ENCODE measurements at places on chromosomes 2 and 18. TPM values are rescaled to one million over a fixed set of nuclear protein-coding genes. Genes with fewer than 3 reads are reported as not detected.

The EDAR gene
- total RNA-seq = 10.6 TPM

The ZAP70 gene
- total RNA-seq = 490 TPM

The CHMP3 gene
- 93.2 TPM for total RNA-seq

The EGR4 gene
- total RNA-seq = not detected

The C2orf66 gene
- total RNA-seq = not detected

The ZDBF2 gene
- 15.4 TPM for total RNA-seq

The PXDN gene
- 0.42 TPM for total RNA-seq

The STK16 gene
- 22.6 TPM for total RNA-seq

DNA sequence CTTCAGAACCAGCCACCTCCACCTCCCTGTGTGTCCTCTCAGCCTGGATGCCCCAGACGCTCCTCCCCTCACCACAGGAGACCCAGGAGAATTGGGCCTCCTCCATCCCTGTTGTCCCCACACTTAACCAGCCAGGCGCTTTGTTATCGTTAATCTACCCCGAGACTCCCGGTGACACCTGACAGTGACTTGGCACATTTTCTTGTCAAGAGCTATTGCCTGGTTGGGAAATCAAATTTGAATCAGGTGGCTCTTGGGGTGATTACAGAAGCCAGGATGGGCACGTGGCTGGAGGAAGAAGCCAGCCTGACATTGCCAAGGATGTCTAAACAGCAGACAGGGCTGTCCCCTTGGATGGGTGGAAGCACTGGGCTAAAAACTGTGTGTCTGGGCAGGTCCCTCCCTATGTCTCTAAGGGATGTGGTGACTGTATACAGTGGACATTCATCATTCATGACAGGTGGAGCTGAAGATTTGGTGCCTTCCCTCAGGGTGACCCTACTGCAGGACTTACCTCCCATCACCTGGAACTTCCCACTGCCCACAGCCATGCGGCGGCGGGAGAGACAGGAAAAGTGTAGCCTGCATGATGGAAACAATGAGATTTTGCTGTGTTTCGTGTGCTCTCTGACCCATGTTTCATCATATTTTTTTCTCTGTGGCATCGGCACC is 157.2 kb upstream of the CAPN13 start:
- DNase-seq = no peak

- DNase-seq = no peak
These were observed 18.8 kb downstream of the TEX44 start for GRCh38 chr2:231611273-231612108.

DNA sequence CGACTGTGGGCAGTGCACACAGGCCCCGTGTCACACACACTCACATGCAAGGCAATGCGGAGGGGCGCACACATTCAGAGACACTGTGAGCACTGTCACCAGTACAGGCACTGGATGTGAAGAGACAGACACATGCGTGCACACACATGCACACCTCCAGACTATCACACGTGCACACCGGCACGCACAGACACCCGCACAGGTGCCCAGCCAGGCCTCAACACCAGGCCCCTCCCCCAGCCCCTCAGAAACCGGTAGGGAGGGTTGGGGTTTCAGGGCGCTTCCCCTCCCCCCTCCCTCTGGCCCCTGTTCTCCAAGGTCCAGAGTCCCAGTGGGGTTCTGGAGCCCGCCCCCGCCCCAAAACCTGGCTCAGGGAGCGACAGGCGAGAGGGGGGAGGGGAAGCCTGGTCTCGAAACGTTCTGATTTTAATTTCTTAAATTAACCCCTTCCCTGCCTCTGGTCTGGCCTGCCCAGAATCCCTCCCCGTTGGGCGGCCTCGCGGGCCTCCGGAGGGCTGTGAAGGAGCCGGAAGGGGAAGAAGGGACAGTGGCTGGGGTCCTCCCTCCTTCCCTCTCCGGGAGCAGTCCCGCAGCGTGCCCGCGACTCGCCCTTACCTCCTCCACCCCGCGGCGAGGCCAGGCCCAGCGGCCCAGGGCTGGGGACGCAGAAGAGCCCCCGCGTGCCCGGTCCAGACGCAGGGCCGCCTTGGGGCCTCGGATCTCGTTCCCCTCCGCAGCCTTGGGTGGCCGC is 558 bp downstream of the FBXO41 start:
- peak; percentile 24 for DNase-seq

DNA sequence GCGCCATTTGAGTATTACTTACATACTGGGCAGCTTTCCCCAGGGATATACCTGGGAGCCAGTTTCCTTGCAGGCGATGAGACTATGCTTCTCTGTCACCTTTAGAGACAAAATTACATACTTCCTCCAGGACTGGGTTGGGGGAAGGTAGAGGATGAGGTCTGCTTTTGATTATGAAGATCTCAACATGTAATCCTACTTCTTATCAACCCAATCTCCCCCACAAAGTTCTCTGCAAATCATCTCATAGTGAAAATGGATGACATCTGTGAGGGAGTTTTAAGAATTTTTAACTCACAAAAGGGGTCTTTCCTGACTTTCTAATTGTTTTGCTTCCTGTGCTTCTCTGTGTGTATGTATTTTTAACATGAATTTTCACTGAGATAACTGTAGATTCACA is 81.9 kb downstream of the TMEM131 start:
- no peak for DNase-seq

DNA sequence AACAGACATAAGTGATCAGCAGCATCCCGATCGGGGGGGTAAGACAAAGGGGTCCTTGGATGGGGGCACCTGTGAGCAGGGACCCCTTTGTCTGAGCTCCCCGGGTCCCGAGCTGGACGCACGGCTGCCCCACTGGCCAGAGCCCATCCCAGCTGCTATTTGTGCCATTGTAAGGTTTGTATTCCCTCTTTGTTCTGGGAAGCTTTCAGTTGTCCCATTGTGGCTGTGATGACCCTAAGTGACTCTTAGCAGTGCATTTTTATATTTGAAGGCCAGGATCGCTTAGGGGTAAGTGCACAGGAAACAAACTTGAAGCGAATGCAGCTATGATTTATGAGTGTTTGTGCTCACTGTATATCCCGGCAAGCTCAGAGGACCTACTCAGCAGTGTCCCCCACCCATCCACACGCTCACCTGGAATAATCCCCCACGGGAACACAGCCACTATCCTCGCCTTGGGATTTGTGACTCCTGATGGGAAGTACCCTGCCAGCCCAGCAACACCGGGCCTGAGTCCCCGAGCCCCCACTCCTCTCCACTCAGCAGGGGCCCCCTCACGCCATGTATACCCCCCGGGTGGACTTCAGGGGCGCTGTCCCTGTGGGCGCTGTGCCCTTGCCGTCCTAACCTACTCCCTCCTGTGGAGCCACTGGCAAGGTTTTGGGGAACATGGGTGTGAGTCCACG is 80.1 kb downstream of the MBP start:
- DNase-seq = no peak

- DNase-seq = no peak
These were observed 257.9 kb downstream of the PTPRM start for GRCh38 chr18:7824970-7825369.

DNA sequence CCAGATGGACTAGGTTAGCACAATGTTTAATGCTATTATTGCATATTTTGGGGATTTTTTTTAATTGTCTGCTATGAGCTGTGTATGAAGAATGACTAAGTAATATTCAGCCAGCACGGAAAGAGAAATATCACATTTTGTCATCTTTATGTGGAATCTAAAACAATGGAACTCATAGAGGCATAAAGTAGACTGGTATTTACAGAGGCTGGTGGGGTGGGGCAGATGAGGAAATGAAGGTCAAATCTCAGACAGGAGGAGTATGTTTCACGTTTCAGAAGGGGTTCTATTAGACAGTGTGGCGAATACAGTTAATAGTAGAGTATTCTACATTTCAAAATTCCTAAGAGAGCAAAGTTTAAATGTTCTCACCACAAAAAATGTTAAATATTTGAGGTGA is 4.7 kb downstream of the CDH19 start:
- DNase-seq = no peak

- no peak for DNase-seq
These were observed 33.7 kb upstream of the BZW1 start for GRCh38 chr2:200778038-200778437.

DNA sequence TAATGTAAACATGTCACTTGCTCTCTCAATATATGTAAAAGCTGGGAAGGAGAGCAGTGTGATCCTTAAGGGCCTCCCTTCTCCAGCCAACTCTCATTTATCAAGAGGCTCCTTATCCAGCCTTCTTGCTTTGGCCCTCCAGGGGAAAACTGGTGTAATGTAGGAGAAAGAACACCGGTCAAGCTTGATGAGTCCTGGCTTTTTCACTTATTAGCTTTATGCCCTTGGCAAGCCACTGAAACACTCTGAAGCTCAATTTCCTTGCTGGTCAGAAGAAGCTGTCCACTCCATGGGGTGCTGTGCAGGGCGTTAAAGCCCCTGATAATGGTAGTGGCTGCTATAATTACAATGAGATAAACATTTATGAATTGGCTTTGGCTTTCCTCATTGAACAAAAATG is 251.2 kb upstream of the RBBP8 start:
- DNase-seq = no peak

GRCh38 chr2:217316743-217317142 is 456.9 kb upstream of the TNP1 start:
- DNase-seq = no peak

GRCh38 chr2:74493546-74493945 is 5.9 kb downstream of the LBX2 start:
- no peak for DNase-seq

GRCh38 chr2:65922030-65922429 is 489.6 kb upstream of the SPRED2 start:
- no peak for DNase-seq

GRCh38 chr2:239825705-239825979 is 199.5 kb downstream of the NDUFA10 start:
- DNase-seq = no peak

DNA sequence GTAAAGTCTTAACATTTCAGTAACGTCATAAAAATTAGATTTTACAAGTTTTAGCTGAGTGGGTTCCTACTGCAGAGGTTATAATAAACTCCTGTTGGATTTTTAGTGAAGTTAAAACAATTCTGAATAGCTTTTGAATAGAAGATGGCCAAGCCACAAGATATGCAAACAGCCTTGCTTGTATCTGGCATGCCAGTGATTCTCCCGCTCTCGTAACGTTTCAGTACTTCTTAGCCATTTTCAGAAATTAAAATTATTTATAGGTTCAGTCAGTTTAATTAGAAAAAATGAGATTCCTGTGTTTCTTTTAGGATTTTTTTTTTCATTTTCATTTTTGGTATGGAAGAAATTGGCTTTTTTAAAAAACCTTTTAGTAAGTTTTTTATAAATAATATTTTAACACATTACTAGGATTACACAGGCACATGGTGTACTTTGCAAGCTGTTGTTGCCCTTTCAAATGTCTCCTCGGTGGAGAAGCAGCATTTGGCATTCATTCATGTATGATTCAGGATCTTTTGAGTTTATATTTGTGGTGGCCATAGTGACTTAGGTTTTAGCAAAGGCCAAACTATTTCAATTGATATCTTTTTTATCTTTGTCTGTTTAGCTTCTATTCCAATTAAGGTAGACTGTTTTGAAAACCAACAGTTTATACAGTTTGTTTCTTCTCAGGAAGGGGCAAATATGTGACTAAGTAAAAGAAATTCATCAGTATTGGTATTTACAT is 30.6 kb upstream of the RND3 start:
- DNase-seq = no peak

DNA sequence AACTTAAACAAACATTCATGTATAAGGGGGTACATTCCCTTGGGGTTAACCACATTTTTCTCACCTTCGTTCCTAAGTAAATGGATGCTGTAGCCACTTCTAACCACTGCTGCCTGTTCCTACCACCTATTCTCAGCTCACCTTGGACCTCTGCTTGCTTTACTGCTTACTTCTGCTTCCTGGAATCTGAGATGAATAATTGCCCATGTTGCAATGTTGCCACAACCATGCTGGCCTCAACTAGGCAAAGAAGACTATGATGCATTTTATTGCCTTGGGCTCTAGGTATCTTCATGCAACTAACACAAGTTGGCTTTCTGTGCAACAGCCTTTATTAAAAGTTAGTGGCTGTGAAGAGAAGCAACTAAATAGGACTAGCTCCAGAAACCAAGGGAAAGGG is 106.3 kb upstream of the TCF4 start:
- DNase-seq = no peak

DNA sequence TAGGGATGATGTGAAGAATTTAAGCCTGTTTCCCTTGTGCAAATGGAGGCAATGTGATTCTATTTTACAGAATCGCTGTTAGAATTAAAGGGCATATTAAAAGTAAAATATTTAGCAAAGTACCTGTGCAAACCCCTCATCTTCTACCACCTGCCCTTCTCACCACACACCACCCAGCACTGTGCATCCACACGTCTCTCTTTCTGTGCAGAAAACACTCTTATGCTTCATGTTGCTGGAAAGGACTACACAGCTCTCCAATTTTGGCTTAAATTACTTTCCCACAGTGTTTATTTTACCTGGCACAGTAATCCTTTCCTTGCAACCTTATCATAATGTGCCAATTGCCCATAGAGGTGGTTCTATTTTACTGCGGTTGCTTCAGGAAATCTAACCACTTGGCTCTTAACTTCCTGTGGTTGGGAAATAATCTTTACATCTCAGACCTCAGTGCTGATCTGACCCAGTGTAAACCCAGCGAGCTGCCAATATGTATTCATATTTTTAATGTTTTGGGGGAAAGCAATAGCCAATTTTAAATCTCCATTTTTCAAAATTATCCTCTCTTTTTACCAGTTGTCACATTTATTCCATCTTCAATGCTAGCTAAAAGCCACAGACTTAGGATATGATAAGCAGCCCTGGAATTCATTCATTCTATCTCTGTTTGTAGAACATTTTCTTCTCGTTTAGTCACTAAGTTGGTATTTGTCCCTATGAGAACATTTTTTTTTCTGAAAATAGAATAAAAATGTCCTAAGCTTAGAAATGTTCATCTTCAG is 250.9 kb downstream of the DSEL start:
- no peak for DNase-seq

- DNase-seq = no peak
These were observed 110.5 kb downstream of the CCDC148 start for GRCh38 chr2:158346032-158346431.

DNA sequence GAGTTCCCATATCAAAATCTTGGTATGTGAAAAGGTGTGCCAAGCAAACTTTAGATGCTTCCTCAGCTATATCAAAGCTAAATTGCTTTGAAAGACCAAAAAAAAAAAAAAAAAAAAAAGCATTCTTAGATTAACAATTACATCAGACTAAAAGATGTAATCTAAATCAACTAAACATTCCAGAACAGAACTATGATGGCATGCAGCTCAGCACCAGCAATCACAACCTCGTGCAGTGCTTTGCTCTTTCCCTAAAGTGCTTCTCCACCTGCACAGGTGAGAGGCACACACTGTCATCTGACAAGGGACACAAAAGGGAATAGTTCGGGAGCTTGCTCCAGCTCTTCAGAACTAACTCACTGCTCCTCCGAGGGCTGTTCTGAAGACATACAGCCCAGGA is 37.5 kb downstream of the ADAM17 start:
- no peak for DNase-seq

Data from naive thymus-derived CD8-positive, alpha-beta T cell (primary cell).